ENCODE measurements at places on chromosomes 2 and 18.

GRCh38 chr18:1304392-1304992, 399.8 kb downstream of the ADCYAP1 start:
- H3K27me3 ChIP-seq = no peaks in the 10 kb centered on the region
- H3K4me3 ChIP-seq = no peak overlapping the region
- H3K36me3 ChIP-seq = no peaks in the 10 kb centered on the region
- no peaks in the 10 kb centered on the region for H3K4me1 ChIP-seq
- no peak overlapping the region for H3K27ac ChIP-seq
- no peak for DNase-seq

- H3K27me3 ChIP-seq = no peaks in the 10 kb centered on the region
- DNase-seq = no peak
- no peak overlapping the region for H3K4me3 ChIP-seq
Measured at GRCh38 chr2:158723181-158723838, 71.8 kb upstream of the DAPL1 start.

DNA sequence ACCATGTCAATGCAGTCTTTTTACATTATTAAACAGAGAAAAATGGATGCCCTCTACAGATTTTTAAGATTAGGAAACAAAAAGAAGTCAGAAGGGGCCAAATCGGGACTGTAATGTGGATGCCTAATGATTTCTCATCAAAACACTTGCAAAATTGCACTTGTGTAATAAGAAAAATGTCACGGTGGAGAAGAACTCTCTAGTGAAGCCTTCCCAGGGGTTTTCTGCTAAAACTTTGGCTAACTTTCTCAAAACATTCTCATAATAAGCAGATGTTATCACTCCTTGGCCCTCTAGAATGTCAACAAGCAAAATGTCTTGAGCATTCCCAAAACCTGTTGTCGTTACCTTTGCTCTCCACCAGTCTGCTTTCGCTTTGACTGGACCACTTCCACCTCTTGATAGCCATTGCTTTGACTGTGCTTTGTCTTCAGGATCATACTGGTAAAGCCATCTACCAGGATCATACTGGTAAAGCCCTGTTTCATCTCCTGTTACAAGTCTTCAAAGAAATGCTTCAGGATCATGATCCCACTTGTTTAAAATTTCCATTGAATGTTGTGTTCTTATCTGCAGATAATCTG, 226.8 kb downstream of the TNS1 start:
- no peaks in the 10 kb centered on the region for H3K36me3 ChIP-seq
- no peak overlapping the region for H3K27ac ChIP-seq
- no peak overlapping the region for H3K4me3 ChIP-seq
- no peaks in the 10 kb centered on the region for H3K27me3 ChIP-seq
- DNase-seq = peak; percentile 4

- no peak for DNase-seq
- H3K4me1 ChIP-seq = peaks cover 4% of the 10 kb centered on the region
- no peaks in the 10 kb centered on the region for H3K36me3 ChIP-seq
Measured at GRCh38 chr18:55906536-55906935, 318.5 kb upstream of the TCF4 start.

- no peaks in the 10 kb centered on the region for H3K36me3 ChIP-seq
- no peak overlapping the region for H3K4me3 ChIP-seq
- no peaks in the 10 kb centered on the region for H3K27me3 ChIP-seq
Measured at GRCh38 chr2:241190291-241190981, 2.0 kb downstream of the ANO7 start.

GRCh38 chr2:170886386-170886785, 42.7 kb upstream of the GORASP2 start:
- H3K27me3 ChIP-seq = no peaks in the 10 kb centered on the region
- peaks cover 5% of the 10 kb centered on the region for H3K4me1 ChIP-seq
- peak; percentile 91 for DNase-seq
- H3K36me3 ChIP-seq = no peaks in the 10 kb centered on the region

- DNase-seq = no peak
- no peaks in the 10 kb centered on the region for H3K27me3 ChIP-seq
- no peaks in the 10 kb centered on the region for H3K4me1 ChIP-seq
- H3K36me3 ChIP-seq = no peaks in the 10 kb centered on the region
- H3K4me3 ChIP-seq = no peak overlapping the region
Measured at GRCh38 chr2:165820296-165820695, 26.2 kb upstream of the GALNT3 start.

DNA sequence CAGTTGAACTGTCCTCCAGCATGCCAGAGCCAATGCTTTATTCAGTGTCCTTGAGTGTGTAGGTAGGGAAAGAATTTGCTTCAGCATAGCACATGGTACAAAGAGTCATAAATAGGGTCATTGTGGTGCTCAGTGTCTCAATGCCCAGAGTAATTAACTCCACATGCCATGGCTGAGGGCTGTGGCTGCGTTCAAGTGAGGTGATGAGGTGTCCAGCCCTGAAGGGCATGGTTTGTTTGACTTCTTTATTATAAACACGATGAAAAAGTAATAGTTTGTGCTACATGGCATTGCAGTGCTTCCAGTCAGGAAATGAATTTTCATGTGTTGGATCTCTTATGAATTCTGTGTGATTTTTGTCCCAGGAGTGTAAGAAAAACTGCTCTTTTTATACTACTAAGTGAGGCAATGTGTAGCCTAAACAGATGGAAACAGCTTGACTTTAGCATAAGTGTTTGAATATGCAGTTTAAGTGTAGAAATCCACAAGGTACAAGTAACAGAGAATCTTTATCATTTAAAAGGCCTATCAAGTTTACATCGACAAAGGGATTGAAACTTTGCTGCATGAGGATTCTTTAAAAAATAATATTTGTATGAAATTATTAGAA, 507.9 kb upstream of the CDH2 start:
- no peak for DNase-seq
- no peak overlapping the region for H3K4me3 ChIP-seq
- no peak overlapping the region for H3K27ac ChIP-seq
- no peaks in the 10 kb centered on the region for H3K36me3 ChIP-seq

- H3K27me3 ChIP-seq = no peaks in the 10 kb centered on the region
- DNase-seq = no peak
- H3K4me3 ChIP-seq = no peak overlapping the region
- H3K27ac ChIP-seq = no peak overlapping the region
- H3K36me3 ChIP-seq = no peaks in the 10 kb centered on the region
- no peaks in the 10 kb centered on the region for H3K4me1 ChIP-seq
Measured at GRCh38 chr18:64972545-64972944, 778.3 kb upstream of the CDH7 start.
